Foreskin melanocyte (primary cell): ENCODE measurements at places on chromosomes 1 and 21.

- DNase-seq = no peak
Measured at GRCh38 chr1:15681349-15682292, 2.5 kb upstream of the PLEKHM2 start.

GRCh38 chr1:22506130-22506692 is 54.6 kb downstream of the ZBTB40 start:
- DNase-seq = no peak

DNA sequence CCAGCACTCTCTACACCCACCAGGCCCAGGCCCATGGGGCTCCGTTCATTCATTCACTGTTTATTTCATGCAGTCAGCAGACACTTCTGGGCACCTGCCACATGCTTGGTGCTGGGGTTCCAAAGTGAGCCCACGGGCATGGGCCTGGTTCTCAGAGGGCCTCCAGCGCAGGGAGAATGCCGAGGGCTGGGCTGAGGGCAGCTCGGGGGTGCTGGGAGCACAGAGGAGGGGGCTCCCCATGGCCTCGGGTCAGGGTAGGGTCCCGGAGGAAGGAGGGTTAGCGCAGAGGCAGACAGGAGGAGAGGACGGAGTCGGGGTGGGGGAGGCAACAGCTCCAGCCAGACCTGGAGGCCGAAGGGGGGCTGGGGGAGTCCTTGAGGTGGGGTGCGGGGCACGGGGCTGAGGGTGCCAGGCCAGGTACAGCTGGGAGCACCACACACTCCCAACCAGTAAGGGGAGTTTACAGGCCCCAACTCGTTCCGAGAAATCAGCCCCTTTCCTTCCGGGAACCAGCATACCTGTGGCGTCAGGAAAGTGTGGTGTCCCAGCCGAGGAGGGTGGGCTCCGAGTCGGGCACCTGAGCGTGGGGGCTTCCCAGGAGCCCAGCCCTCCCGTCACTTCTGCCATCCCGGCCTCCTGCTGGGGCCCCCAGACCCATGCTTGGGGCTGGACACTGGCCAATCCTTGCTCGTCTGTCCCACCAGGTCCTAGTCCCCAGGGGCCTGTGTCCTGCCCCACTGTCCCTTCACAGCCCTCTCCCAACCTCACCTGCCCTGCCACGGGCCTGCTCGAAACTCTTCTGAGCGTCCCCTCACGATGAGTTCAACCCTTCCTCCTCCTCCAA is 10.8 kb downstream of the ARHGEF16 start:
- no peak for DNase-seq

GRCh38 chr1:102776071-102776470 is 332.3 kb downstream of the COL11A1 start:
- no peak for DNase-seq

- DNase-seq = no peak
Measured at GRCh38 chr1:12501661-12502060, 116.3 kb downstream of the DHRS3 start.

DNA sequence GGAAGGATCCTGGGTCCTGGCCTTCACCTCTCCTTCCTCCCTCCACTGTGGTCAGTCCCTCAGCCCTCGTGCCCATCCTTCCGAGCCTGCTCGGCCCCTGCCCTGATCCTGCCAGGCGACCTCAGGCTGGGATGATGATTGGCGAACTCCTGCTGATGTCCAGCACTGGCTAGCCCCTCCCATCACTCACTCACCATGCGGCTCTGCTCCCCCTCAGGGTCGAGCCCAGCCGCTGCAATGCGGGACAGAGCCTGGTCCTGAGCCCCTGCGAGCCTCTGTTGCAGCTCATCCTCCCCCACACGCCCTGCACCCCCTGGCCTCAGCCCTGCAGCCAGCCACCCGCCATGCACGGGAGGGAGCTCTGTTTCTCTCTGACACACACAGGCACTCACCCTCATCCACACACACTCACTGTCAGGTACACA is 100.2 kb downstream of the DMRTB1 start:
- DNase-seq = no peak

DNA sequence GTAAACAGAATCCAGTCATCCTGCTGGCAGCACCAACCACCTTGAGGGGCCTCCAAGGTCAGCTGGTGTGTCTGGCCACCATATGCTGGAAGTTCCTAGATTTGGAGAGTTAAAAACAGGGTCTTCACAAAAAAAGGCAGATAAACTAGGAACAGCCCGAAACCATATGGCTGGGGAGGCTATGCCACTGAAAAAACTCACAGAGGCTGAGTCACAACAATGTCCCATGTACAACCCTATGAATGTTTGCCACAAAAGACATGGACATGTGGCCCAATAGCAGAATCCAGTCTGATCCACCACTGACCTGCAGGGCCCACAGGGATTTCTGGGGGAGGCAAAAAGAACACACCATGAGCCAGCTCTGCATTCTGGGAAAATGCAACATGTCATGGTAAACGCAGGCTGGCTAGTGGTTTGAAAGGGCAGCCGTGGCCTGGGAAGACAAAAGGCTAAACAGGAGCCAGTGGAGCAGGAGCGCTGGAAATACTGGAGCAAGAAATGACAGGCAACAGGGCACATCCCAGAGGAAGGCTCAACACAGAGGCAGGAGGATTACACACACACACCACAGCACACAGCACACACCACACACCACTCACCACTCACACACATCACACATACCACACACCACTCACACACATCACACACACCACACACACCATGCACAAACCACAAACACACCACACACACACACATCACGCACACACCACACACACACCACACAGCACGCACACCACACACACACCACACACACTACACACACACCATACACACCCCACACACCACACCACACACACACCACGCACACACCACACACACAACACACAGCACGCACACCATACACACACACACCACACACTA is 55.4 kb downstream of the HSF2BP start:
- DNase-seq = no peak

DNA sequence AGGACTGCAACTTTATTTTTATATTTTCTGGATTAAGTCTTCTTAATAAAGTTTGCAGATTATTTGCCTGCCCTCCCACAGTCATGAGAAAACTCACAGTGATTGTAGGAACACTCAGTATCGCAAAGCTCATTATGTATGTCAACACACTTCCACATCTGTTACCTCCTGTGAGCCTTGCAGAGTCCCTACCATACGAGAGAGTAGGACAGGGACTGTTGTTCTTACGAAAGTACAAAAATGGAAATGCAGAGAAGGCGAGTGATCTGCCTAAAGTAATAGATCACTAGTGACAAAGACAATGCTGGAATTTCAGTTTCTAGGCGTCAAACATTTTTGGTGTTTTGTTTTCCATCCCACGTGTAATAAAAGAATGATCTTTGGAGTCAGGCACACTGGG is 131.7 kb downstream of the SYT2 start:
- DNase-seq = no peak

DNA sequence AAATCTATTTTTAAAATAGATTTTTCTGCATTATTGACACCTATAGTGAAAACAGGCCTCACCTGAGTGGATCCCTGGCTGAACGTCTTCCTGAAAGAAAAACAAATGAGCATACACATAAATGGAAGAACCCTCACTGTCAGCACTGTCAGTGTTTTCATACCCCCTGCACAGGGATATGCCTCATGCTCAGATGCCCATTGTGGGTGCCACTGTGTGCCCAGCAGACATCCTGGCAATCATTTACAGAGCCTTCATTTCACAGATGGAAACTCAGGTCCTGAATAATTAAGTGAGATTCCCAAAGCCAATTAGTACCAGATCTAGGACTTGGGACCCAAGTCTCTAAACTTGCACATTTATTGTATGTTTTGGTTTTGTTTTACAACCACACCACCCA is 19.9 kb downstream of the FCRL1 start:
- no peak for DNase-seq

GRCh38 chr1:78677788-78678187 is 28.2 kb downstream of the IFI44 start:
- no peak for DNase-seq

GRCh38 chr1:203492748-203493130 is 1.2 kb upstream of the OPTC start:
- DNase-seq = no peak

GRCh38 chr1:10856863-10857598 is 60.6 kb upstream of the CASZ1 start:
- DNase-seq = no peak

DNA sequence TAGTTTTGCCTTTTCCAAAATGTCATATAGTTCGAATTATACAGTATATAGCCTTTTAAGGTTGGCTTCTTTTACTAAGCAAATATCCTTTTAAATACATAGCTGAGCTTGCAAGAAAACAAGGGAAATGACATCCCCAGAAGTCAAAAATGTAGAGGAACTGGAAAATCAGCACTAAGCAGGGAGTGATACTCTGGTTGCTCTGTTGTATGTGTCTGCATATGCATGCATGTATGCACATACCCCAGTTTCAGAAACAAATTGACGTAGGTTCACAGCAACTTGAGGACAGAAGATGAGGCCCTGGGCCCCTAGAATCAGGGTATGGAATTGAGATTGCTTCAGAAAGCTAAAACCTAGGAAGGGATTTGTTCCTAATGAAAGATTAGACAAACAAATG is 75.1 kb upstream of the GNG4 start:
- DNase-seq = no peak

DNA sequence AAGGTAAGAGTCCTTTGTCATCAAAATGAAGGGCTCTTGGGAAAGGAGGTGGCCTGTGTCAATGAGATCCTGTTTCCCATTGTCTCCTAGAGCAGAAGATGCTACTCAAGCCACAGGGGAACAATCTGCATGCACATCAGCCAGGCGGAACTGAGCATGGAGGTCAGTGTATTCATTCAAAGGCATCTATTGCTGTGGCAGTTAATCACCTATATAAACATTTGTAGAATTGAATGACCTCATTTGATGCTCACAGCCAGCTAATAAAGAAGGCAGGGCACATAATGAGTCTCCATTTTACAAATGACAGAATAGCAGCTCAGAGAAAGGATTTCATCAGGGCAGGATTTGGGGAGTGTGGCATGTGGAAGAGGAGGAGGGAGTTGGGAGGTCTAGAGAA is 5.7 kb upstream of the FYB2 start:
- no peak for DNase-seq

- DNase-seq = no peak
Measured at GRCh38 chr1:153827168-153827964, 52.2 kb downstream of the SLC27A3 start.

GRCh38 chr1:91791103-91791502 is 94.8 kb downstream of the TGFBR3 start:
- no peak for DNase-seq

DNA sequence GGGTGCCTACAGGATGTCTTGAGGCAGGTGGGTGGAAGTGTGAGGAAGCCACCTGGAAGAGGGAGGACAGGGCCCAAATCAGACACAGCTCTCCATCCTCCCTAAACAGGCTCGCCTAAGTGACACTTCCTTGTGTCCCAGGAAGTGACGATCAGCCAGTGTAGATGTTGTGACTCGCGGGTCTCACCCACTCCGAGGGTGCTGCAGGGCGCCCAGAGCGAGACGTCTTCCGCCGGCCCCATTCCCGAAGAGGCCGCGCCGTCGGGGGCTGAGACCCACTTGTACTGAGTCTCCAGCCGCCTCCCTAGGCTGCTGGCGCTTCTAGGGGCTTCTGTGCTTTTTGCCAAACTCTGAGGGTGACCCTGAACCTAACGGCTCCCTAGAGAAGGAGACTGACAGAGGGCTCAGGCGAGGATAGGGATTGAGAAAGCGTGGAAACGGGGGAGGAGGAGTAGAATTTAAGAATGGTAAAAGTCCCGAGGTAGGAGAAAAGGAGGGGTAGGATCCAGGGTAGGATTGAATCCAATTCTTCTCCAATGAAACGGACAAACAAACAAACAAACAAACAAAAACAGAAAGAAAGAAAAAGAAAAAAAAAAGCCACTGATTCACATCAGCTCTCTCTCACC is 543 bp upstream of the MARK1 start:
- no peak for DNase-seq

- no peak for DNase-seq
Measured at GRCh38 chr1:218499911-218500310, 154.8 kb downstream of the TGFB2 start.

- no peak for DNase-seq
Measured at GRCh38 chr1:3139871-3140361, 70.9 kb downstream of the PRDM16 start.

DNA sequence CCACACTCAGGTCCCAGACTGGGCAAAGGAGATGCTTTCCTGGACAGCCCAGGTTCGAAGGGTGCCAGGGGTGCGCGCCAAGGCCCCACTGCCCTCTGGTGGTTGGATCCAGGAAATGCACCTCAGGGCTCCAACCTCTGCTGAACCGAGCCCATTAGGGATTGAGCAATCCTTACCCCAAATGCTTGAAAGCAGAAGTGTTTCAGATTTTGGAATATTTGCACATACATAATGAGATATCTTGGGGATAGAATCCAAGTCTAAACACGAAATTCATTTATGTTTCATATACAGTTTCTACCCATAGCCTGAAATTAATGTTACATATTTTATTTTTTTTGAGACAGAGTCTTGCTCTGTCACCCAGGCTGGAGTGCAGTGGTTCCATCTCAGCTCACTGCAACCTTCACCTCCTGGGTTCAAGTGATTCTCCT is 57.4 kb downstream of the SLC9A1 start:
- DNase-seq = peak; percentile 52

DNA sequence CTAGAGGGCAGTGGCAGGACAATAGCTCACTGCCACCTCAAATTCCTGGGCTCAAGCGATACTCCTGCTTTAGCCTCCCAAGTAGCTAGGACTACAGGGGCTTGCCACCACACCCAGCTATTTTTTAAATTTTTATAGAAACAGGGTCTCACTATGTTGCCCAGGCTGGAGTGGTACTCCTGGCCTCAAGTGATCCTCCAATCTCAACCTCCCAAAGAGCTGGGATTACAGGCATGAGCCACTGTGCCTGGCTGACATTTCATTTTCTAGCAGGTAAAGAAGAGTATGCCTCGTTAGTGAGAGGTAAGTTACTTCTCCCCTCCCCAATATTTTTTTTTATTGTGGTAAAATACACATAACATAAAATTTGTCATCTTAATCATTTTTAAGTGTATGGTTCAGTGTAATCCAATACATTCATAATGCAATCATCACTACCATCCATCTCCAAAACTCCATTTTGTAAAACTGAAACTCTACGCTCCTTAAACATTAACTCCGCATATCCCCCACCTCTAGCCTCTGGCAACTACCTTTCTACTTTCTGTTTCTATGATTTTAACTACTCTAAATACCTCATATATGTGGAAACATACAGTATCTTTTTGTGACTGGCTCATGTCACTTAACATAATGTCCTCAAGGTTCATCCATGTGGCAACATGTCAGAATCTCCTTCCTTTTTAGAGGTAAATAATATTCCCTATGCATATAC is 22.4 kb downstream of the ZZZ3 start:
- no peak for DNase-seq

DNA sequence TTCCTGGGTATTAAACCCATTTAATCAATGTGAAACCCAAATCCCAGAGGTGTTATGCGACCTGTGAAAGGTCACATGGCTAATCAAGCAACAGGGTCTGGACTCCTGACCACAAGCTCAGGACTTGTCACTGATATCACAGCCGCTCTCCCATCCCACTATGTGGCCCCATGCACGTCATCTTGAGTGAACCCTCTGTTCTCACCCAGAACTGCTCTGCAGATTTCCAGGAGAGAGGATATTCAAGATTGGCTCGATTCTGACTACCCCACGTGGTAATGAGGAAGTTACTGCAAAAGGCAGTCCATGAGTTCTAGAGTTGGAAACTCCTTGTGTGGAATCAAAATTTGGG is 173.5 kb upstream of the ETV3 start:
- no peak for DNase-seq

GRCh38 chr1:173503391-173503790 is 26.3 kb downstream of the PRDX6 start:
- DNase-seq = no peak

- no peak for DNase-seq
Measured at GRCh38 chr1:45828841-45829240, 25.4 kb downstream of the MAST2 start.
